Occipital lobe (tissue), 3 donors: ENCODE measurements at places on chromosomes 2 and 18.

DNA sequence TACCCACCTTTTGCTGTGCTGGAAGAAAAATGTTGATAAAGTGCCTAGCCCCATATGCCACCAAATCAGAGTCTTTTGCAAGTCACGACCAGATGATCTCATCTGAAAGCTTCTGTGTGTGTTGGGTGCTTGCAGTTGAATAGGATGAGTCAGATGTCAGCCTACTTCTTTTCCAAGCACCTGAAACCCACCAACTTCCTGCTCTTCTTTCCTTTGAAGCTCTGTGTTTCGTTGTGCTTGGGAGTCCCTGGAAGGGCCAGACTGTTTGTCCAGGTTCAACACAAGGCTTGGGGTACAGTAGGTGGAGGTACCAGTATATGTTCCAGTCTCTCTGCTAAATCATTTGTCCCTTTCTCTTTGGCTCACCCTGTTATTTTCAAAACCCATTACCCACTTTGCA is 36.8 kb upstream of the LCLAT1 start:
- DNase-seq, result no peak

GRCh38 chr2:225415341-225415740 is 15.8 kb downstream of the NYAP2 start:
- DNase-seq, result no peak

DNA sequence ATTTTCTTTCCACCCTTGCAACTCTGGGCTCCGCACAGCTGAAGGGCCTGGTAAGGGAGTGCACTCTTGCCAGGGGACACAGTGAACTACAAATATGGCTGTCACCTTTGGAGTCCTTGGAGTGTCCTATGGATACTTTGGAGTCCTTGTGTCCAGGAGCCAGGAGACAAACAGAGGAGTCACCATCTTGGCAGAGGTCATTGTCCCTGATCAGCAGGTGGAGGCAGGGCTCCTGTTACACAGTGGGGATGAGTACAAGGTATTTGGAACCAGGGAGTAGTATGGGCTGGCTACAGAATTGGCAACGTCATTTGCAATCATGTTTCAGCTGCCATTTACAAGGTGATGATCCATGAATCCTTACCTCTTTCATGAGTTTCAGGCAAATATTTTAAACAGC is 132.5 kb downstream of the FAM161A start:
- no peak for DNase-seq

DNA sequence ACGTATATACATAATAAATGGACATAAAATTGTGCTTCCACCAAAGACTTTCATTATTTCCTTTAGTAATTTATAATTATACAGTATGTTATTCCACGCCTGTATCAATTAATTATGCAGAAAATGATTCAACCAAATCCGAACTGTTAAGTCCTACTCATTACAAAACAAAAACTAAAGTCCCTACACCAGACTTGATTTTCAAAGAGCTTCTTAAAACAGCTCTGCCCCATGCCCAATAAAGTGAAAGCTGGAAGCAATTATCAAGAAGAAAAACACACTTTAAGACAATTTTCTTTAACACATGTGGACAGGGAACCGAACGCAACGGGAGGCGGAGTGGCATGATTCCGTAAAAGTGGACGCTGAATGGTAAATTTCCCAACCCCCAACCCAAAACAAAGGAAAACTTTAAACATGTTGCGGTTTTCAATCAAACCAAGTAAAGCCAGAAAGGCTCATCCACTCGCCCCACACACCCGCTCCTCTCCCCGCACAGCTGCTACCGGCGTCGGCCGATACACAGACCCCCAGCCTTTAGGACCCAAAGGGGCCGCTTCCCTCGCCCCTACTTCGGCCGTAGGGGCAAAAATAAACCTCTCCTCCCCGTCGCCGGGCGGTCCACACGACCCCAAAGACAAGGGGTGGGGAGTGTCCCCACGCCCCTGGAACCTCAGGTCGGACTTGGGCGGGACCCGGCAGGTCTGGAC is 705 bp downstream of the YES1 start:
- no peak for DNase-seq

- no peak for DNase-seq
Measured at GRCh38 chr2:201128933-201129505, 13.1 kb downstream of the CFLAR start.
